Activated CD8-positive, alpha-beta T cell treated with anti-CD3 and anti-CD28 coated beads, Interleukin-2, amount 10 ng/mL, durations not matched to agents 7 days and 5 days (primary cell): ENCODE measurements at places on chromosomes 11 and 22. TPM values are rescaled to one million over a fixed set of nuclear protein-coding genes. Genes with fewer than 3 reads are reported as not detected.

DNA sequence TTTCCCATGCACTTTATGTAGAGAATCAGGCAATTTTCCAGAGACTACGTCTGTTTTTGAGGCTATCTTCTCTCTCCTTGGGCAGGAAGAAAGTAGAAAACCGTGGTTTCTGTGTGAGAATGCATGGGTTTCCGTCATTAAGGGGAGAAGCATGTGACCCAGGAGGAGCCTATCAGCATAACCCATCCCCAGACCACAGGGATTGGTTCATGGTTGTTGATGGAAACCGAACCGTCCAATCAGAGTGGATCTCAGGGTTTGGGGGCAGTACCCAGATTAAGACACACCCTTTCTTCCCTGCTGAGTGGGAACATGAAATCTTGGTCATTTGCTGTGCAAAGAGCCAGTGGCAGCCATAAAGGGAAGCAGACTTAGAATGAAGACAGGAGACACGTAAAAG, 517.8 kb downstream of the MN1 start:
- no peak for DNase-seq

GRCh38 chr11:35168671-35169070, 29.7 kb downstream of the CD44 start:
- peak; percentile 19 for DNase-seq

DNA sequence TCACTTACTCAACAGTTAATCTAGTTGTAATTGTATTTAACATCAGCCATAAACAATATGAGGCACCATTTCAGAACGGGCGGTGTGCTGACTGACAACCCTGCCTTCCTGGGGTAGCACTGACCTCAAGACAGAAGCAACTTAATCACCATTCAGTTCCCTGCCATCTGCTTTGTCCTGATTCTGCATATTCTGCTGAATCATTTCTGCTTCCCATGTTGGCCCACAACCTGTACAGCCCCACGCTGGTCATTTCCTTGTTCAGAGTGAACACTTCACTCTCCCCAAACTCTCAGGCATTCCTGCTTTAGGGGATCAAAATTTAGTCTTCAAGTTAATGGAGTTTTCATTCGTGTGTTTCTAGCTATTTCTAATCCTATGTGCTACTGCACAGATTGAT, 132.3 kb upstream of the ZBED5 start:
- DNase-seq = no peak

GRCh38 chr11:116773203-116774097, 663 bp upstream of the BUD13 start:
- DNase-seq = no peak

- DNase-seq = peak; percentile 90
Measured at GRCh38 chr11:65454696-65455456, 32.3 kb downstream of the NEAT1 start.

- DNase-seq = no peak
Measured at GRCh38 chr11:25625094-25625493, 706.8 kb upstream of the ANO3 start.

GRCh38 chr11:128904656-128905344, 13.6 kb downstream of the KCNJ5 start:
- DNase-seq = no peak

DNA sequence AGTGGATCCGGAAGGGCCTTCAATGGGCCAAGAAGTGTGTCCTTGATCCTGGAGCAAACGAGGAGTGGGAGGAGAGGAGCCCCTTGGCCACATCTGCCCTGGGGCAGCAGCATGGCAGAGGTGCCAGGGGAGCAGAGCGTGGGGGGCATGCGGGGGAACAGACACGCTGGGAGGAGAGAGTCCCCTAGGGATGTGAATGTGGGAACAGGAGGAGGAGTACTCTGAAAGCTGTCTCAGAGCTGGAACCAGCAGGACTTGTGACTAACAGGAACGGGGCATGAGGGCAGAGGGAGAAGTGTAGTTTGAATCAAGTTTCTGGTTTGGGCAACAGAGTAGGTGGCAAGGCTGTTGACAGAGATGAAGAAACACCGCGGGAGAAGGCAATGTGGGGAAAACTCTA, 54.5 kb upstream of the SLC35C1 start:
- DNase-seq = no peak

DNA sequence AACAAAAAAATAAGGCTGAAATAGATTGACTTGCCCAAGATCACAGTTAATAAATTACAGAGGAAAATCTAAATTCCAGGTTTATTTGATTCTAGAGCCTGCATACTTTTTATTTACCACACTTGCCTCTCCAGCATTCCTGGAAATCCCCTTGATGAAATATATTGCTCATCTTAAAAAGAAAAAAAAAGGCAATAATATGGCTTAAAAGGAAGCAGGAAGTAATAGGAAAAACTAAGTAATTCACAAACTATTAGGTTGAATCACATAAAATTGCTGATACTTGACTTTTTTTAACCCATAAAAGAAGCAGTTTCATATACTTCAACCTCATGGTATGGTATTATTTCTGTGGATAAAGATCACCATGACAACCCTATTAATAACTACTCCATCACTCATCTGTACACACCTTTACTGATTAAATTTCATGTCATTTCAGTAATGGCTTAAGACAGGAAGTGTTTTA, 52.9 kb downstream of the COPB1 start:
- no peak for DNase-seq

- DNase-seq = no peak
Measured at GRCh38 chr11:32316232-32316631, 119.1 kb downstream of the WT1 start.

- no peak for DNase-seq
Measured at GRCh38 chr11:111819829-111820237, 51.5 kb downstream of the ALG9 start.

DNA sequence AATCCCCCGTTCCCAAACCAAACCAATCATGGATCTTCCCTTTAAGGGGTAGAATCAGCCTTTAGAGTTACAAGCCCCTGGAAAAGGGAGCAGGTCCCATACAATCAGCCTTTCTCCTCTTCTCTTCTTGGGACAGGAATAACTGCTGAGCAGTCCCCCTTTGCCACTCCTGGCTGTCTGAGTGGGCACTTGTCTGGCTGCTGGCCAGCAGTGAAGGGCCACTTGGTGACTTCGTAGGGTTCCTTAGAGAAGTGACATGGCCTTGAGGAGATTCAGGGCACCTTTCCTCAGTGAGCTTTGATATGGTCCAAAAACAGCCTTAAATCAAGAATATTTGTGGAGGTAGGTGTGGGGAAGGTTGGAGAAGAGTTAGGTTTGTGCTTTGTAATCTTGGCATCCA, 53.5 kb upstream of the HORMAD2 start:
- DNase-seq = no peak

- DNase-seq = no peak
Measured at GRCh38 chr11:21410513-21410912, 741.1 kb downstream of the NELL1 start.

DNA sequence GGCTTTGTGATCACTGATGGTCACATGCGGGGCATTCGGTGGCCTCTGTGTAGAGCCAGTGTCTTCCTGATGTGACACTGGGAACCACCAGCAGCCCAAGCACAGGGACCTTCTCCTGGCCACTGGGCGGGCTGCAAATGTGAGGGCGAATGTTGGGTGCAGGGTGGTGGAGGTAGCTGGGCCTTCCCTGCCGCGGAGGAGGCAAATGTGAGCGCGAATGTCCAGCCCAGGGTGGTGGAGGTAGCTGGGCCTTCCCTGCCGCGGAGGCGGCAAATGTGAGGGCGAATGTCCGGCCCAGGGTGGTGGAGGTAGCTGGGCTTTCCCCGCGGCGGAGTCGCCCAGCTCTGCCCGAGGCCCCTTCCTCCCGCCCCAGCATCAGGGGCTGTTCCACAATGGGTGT, 23.3 kb downstream of the PTDSS2 start:
- DNase-seq = no peak

DNA sequence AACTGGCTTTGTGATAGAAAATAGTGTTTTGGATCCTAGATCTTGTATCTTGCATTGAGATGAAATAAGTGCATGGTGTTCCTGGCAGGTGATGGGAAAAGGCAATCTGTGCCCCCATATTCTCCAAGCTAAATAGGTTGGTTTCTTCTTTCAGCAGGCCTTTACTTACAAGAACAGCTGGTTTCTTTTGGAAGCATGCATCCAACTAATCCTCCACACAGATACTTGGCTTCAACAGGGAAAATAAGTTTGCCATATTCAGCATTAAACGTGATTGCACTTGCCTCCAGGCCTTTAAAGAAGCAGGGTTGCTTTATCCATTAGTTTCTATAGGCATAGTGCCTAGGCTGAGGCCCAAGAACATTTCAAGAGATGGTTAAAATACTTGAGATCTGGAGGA, 59.9 kb downstream of the APIP start:
- no peak for DNase-seq

GRCh38 chr11:96318850-96319249, 24.1 kb downstream of the MAML2 start:
- DNase-seq = no peak

- no peak for DNase-seq
Measured at GRCh38 chr11:65207918-65208784, 26.4 kb downstream of the CAPN1 start.

DNA sequence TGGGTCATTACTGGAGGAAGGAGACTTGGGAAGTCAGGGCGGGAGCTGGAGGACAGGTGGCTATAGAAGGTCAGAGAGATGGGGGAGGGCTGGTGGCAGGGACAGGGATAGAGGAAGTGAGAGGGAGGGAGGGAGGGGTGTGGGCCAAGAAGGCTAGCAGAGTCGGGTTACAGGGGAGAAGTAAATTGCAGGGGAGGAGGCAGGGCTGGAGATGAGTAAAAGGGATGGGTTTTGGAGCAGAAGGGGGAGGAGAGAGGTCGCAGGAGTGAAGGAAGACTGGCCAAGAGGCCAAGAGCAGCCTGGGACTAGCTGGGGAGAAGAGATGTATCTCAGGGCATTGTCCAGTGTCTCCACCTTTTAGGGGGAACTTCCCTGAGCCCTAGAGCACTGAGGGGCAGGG, 33.0 kb downstream of the LRRC10B start:
- no peak for DNase-seq

- no peak for DNase-seq
Measured at GRCh38 chr11:17443000-17443399, 33.6 kb downstream of the ABCC8 start.

DNA sequence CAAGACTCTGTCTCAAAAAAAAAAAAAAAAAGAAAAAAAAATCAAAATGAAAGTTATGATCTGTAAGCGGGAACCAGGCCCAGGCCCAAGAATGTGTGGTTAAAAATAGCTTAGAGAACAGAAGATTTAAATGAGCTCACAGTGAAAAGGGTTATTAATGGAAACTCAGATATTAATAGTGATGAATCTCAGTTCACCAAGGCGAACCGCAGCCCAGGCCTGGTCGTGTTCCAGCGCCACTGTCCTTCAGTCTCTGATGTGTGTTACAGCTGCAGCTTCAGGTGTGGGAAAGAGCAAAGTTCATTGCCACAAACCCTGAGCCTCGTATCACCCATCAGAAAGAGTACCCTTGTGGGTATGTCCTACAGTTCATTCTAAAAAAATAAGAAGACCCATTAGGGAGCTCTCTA, 107.1 kb downstream of the GAB2 start:
- no peak for DNase-seq

- no peak for DNase-seq
Measured at GRCh38 chr22:44537467-44537866, 39.4 kb upstream of the RTL6 start.

DNA sequence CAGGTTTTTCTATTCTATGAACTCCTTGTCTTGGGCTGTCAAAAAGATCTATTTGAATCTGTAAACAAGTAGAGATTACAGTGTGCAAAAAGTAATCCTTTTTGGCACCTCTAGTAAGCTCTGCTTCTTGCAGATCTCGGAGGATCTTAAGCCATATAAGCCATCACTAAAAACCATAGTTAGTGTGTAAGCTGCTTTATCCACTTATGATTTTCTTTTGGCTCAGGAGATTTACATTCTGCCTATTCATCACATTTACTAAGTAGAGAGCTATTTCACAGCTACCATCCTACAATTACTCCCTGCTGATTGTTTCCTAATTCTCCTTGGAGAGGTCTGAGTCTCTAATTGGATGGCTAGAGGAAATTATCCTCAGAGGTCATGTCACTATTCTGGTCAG, 385.7 kb downstream of the AASDHPPT start:
- DNase-seq = no peak

DNA sequence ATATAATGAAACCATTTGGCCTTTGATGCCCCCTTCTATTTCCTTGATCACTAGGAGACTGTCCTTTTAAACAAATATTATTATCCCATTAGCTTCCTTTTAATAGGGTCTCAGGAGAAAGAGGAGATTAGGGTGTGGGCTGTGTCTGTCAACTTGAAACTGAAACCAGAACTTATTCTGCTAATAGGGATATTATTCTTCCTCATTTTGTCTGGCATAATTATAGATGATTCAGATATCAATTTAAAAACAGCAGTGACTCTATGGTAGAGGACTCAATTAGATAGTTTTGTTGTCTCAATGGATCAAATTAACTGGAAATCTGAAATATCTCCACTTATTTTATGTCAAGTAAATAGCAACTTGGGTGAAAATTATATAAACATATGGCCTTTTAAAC, 584.9 kb upstream of the CCDC90B start:
- no peak for DNase-seq

DNA sequence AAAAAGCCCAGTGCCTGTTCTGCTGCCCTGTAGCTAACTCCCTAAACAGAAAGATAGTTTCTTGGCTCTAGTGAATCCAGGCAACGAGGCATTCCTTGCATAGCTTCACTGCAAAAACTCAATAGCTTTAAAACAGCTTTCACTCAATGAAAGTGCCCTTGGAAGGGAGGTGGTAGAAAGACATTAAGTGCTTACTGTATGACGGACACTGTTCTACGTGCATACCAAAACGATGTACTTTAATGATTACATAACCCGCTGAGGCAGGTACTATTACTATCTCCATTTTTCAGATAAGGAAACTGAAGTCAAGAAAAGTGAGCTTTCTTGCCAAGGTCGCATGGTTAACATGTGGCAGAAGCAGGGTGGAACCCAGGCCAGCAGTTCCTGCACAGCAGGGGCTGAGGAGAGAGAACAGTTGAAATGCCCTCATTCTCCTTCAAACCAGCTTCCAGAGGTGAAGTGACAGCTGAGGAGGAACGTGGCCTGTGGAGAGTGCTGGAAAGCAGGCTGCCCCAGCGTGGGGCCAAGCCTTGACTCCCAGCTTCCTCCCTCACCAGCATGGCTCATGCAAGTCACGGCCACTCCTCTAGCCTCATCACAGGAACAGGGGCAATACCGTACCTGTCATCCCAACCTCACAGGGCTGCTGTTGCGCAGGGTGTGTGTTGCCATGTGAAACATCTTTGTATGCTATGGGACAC, 227.5 kb upstream of the NARS2 start:
- DNase-seq = no peak

GAB4 gene
- total RNA-seq = not detected

PGM2L1 gene
- 6.1 TPM for total RNA-seq

NUDT22 gene
- 86.7 TPM for total RNA-seq

MAP4K2 gene
- 84.2 TPM for total RNA-seq

RIC3 gene
- total RNA-seq = 7.8 TPM

CADM1 gene
- total RNA-seq = 0.74 TPM

MMP12 gene
- total RNA-seq = not detected

CASP4 gene
- total RNA-seq = 102 TPM

SLC22A9 gene
- total RNA-seq = not detected

MPEG1 gene
- not detected for total RNA-seq

IGF2 gene
- total RNA-seq = not detected

OR8G5 gene
- total RNA-seq = not detected

TCN1 gene
- not detected for total RNA-seq

PLA2G3 gene
- not detected for total RNA-seq

CYTH4 gene
- total RNA-seq = 107 TPM
